SHP77 (cell line): ENCODE measurements at places on chromosomes 4 and X.

- DNase-seq: no peak
Measured at GRCh38 chr4:139005774-139006173, 9.8 kb upstream of the NOCT start.

GRCh38 chrX:103783196-103783595, 6.6 kb downstream of the PLP1 start:
- DNase-seq: no peak

GRCh38 chrX:11629593-11630211, 36.0 kb downstream of the ARHGAP6 start:
- no peak for DNase-seq

DNA sequence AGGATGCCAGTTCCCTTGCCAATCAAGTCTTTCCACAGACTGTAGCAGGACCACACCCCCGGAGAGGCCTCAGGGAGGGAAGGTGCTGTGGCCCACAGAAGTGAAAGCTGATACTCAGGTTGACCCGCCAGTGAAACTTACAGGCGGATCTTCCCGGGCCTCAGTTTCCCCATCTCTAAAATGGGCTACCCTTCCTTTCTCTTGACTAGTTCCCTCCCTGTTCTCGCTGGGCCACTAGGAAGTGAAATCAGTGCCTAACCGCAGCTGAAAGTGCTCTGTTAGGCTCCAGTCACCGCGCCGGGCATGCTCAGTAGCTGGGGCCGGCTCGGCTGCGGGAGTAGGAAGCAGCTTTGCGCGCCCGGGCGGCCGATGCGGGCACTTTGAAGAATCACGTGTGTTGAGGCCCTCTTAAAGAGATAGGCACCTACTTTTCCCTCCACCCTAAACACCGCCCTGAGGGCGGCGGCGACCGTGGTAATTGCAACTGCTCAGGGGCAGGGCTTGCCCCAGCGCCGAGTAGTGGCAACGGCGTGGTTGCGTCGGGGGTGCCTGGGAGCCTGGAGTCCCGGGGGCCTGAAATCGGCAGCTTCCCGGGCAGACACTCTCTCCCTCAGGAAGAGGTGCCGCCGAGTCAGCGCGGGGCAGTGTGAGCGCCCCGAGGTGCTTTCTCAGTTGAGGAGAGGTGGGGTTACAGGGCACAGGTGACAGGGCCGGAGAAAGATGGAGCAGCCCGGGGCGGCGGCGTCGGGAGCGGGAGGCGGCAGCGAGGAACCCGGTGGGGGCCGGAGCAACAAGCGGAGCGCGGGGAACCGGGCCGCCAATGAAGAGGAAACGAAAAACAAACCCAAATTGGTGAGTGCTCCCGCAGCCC, at the start of gene DIAPH2:
Gene DIAPH2, plus strand, starts transcription at position 504 of the 871 bp plus-strand sequence.
- no peak for DNase-seq

DNA sequence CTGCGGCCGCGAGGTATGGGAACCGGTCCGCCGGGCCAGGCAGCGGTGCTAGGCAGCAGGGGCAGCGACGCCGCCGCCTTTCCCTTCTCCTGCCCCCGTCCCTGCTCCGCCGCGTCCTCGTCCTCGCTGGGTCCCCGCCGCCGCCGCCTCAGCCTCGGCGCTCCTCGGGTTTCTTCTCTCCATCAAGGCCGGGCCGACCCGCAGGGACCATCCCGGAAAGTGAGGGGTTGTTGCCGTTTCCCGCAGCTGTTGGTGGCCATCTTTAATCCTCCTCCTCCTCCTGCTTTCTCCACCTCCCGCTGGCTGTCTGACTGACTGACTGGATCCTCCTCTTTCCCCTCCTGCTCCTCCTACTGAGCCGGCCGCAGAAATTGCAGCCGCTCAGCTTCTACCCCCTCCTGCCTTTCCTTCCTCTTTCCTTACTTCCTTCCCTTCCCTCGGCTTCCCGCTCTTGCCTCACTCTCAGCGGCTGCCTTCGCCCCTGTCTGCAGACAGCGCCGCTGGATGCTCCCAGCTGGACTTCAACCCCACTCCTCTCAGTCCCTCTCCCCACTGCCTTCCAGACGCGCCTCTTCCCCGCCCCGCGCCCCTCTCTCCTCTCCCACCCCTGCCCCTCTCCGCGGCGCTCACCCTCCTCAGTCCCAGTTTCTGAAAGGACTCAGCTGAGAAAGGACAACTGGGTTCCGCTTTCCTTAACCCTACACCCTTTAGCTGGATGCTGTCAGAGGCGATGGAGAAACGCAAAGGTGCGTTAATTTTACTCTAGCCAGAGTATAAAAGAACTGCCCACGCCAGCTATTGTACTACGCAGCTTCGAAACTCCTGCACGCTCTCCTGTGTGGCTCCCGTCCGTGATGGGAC, at the start of gene WDFY3:
Gene WDFY3, minus strand, starts transcription at position 309 of the 861 bp plus-strand sequence. CDS start 106,099 bp downstream, outside the sequence.
- peak; percentile 80 for DNase-seq
